Stimulated activated CD4-positive, alpha-beta T cell treated with anti-CD3 and anti-CD28 coated beads, TNF-alpha, amount 100 ng/mL, for 1 hour (primary cell): ENCODE measurements at places on chromosomes 1 and 21.

- no peak for DNase-seq
These were observed 7.7 kb upstream of the HPCA start for GRCh38 chr1:32878637-32879041.

DNA sequence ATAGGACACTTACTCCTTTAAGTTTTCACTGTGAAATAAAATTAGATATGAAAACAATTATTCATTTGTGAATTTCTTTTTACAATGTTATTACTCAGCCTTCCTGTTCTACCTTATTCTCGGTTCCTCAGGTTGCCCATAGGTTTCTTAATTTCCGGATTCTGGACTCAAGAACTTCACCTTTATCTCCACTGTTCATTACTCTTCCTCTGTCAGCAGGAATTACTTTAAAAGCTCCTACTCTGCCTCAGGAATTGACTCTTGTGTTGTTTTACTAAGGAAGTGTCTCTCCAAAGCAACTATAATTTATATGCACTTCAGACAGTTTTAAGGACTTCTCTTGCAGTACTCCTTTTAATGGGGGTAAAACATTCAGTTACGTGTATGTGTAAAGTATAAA lies 123.8 kb downstream of the OSBPL9 start:
- no peak for DNase-seq

DNA sequence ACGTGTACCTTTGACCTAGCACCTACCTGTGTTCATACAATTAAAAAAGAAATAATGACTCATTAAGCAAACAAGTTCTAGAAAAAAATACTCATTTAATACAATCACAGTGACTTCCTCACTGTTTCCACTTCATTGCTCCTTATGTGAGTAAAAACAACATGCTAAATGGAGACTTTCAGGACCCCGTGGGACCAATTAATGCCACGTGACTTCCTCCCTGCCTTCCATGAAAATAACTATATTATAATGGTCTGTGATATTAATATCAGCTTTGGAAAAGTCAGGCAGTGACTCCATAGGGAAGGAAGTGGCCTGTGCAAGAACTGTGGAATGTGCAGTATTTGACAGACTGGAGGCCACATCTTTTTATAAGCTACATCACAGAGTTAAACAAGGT lies 337.8 kb downstream of the HLX start:
- DNase-seq: no peak

DNA sequence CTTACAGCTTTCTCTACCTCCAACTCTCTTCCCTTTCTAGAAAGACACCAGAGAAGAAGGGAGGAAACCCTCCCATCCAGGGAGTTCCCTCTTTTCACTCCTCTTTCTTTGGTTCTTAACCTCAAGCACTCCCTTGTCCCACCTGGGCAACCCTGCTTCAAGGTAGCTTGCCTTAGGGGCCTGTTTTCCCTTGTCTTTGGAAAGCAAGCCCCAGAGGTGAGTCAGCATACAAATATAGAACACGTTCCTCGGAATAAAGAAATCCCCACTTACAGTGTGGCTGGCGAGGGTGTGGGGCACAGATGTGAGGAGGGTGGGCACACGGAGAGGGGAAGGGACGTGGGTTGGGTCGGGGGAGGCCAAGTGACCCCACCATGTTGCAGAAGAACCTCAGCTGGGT lies 26.1 kb upstream of the KCNE2 start:
- DNase-seq: no peak

DNA sequence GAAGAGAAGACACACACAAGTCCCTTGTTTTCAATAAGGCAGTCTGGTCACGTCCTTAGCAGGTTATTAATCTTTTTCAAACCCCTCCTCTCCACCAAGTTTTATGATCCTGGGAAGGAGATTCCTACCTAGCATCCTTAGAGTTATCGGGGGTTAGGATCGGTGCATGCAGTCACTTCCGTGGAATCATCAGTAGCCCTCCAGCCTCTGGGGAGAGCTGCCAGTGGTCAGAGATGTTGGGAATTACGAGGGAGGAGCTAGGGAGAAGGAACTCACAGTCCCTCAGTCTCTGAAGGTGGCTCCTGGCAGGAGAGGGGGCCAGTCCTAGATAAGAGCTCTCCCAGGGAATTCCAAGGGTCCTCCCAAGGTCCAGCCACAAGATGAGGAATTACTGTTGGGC lies 57.7 kb upstream of the ATP5PO start:
- no peak for DNase-seq

- DNase-seq: no peak
These were observed 65.4 kb downstream of the RPE65 start for GRCh38 chr1:68384321-68384813.

- DNase-seq: no peak
These were observed 545.2 kb upstream of the BRINP3 start for GRCh38 chr1:191022856-191023255.

DNA sequence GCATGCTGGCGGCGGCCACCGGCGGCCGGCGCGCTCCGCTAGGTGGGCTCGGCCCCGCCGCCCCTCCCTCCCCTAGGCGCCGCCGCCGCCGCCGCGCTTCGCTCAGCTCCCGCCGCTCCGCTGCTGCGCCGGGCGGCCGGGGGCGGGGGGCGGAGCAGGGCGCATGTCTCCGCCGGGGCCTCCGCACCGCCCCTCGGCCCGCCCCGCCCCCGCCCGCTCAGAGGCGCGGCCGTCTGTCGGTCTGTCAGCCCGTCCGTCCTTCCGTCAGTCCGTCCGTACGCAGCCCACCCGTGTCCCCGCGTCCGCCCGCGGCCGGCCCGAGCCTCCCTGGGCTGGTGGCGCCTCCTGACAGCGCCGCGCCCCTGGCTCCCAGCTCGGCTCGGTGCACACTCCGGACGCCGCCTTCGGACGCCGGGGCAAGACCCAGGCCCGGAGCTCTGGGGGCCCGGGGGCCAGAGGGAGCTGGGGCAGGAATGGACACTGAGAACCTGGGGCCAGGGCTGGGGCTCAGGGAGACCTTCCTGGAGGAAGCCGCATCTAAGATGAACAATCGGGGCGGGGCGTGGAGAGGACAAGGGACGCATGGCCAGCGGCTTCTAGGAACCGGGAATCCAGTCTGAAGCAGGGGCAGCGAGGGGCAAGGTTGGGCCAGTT lies at the start of gene GPR153:
Gene GPR153, minus strand, starts transcription at position 138 of the 654 bp plus-strand sequence. CDS start 6,193 bp downstream, outside the sequence.
- DNase-seq: peak; percentile 54

- DNase-seq: no peak
These were observed 444.8 kb downstream of the PTPRC start for GRCh38 chr1:199083680-199084079.

DNA sequence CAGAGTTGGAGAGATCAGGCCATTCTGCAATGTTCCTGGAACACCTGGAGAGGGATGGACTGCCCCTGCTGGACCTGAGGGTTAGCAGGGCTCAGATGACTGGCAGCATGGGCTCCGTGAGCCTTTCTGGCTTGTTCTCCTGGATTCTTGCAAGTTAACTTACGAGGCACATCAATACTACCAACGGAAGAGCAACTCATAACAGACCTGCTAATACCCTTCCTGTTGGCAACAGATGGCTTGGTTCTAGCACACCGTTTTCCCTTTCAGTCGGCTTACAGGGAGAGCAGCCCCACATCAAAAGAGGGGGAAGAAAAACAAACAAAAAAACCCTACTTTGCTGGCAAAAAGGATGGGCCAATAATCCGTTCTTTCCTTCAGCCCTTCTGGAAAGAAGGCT lies 47.9 kb downstream of the SLC66A1 start:
- no peak for DNase-seq

- DNase-seq: no peak
These were observed 8.7 kb upstream of the COL6A1 start for GRCh38 chr21:45972716-45973474.

DNA sequence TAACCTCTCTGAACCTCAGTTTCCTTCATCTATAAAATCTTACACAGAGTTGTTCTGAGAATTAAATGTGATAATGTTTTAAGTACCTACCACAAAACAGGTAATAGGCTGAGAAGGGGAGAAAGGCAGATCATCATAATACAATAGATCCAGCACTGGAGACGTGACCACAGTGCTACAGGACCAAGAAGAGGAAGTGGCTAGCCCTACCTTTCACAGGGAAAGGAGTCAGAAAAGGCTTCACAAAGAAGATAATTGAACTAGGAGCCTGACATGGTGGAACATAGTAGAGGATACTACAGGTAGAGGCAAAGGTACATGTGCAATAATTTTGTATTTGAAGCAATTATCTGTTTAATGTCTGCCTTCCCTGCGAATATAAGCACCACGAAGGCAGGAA lies 45.1 kb downstream of the ERI3 start:
- DNase-seq: no peak

DNA sequence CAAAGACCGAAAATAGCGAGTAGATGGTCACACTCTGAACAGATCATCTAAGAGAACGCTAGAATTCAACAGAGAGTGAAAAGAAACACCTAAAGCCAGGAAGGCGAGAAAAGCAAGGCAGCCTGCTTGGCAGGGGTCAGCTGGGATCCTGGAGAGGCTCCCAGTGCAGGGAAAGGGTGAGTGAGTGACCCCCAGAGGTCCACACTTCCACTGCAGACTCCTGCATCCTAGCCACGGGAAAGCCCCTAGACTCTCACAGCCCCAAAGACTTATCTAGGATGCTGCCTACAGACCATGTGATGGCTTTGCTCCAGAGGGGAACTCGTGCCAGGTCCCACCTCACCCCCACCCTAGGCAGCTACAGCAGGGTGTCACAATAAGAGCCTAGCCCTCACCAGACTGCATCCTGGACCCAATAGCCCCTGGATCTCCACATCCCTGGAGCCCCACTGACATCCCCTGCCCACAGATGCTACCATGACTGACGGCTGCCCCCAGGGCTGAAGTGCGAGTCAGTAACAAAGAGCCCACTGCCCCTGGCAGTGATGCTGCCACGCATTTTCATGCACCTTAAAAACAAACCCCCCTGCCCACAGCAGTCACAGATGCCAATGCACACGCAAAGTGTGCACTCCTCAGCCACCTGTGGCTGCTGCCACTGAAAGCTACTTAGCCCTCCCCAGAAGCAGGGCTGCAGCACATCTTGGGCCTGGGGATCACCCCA lies 62.2 kb downstream of the PSMG1 start:
- DNase-seq: no peak

GRCh38 chr1:225809842-225810578 lies at the start of gene EPHX1:
Gene EPHX1, plus strand, starts transcription at chr1:225810124. Its CDS starts 18,606 bp downstream, at chr1:225828730.
- peak; percentile 2 for DNase-seq

- DNase-seq: no peak
These were observed 6.7 kb upstream of the SH2D5 start for GRCh38 chr1:20739225-20739624.

GRCh38 chr1:43651188-43651587 lies 1.2 kb downstream of the KDM4A start:
- DNase-seq: no peak

- DNase-seq: no peak
These were observed 4.0 kb downstream of the AKR7A2 start for GRCh38 chr1:19307794-19308508.

DNA sequence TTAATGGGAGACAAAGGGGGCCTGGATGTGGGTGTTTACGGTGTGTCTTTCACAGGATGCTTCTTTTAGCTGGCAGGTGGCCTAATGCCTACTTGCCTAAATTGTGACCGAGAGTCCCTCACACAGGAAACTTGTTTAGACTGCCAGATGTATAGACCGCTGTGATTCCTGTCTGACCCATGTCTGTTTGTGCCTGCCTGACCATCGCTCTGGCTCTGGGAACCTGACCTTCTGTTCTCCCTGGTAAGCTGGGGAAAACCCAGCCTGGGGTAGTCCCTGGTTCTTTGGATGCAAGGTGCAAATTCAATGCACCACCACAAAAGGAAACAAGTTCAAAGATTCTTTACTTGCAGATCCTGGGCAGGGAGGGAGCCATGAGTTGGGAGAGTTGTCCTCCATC lies 68.4 kb downstream of the DMRTA2 start:
- no peak for DNase-seq

- DNase-seq: no peak
These were observed 538.0 kb upstream of the PLXNA2 start for GRCh38 chr1:208782186-208782585.

DNA sequence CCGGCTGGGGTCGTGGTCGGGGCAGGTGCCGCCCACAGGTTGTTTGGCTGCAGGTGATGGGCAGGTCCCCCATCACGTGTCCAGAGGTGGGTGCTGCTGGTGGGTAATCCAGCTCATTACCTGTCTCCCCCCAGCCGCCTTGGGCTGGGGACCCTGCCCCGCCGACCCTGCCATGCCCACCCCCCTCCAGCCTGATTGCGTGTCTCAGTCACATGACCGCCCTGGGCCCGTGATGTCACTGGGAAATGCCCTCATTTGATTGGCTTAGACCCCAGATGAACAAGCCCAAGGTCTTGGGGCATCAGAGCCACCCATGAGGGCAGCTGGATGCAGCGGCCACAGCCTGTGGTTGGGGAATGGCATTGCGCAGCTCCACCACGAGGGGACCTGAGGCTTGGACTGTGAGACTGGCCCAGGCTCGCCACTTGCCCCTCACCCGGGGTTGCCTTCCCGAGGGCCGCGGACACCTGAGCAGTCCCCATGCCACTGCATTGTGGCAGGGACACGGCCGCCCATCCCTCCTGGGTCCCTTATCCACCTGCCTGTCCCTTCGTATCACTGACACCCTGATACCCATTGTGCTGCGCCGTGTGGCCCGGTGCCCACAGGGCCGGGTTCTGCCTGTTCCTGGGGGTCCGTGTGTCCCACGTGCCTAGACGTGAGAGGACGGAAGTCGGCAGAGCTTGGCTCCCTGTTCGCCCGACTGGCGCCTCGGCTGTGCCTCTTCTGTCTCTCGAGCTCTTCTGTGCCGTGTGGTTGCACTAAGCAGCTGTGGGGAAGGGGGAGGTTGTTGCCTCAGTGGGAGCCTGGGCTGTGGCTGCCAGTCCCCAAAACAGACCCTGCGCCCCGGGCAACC lies 68.0 kb downstream of the FAAP20 start:
- no peak for DNase-seq

DNA sequence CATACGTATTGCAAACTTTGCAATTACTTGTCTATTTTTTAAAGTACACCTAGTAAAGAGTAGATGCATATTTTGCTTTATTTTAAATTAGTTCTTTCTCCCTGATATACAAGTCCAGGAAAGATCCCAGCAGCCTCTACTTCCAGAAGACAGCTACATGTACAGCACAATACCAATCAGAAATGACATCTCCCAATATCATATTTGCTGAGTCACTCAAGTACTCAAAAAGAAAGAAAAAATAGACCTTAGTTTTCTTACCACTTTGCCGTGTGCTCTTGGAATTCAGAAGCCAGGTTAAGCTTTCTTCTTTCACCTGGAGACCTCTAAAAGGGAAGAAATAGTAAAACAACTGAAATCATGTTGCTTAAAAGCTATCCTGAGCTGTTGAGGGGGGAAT lies 412.6 kb upstream of the RUNX1 start:
- DNase-seq: no peak

DNA sequence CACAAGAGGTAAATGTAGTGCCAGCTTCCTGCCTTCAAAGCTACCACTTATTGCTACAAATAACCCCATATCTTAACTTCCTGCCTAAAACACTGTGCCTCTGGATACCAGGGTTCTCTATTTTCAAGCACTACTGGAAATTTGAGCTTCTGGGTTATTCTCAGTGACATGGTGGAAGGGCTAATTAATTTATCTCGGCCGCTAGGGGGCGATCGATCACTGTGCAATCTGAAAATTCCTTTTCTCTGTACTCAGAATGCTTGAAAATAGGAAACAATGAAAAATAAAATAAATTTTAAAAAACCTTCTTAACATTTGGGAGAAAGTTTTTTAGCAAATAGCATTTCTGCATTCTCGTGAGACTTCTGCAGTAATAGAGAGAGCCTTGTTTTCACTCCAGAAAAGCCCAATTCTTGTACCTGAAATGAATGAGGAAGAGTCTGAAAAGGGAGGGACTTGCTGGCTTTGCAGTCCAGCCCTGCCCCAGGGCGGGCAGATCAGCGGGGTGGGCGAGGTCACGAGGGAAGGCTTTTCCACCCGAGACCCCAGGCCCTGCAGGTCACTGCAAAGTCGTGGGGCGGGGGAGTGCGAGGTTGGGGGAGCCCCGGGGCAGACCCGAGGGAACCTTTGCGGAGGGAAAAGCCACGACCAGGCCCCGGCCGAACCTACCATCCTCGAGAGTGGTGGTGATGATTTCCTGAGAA lies 276.7 kb downstream of the PCP4 start:
- no peak for DNase-seq
